Fibroblast of the conjunctiva (primary cell): ENCODE measurements at places on chromosomes 3 and 15.
A peak's percentile ranks its signal among the peaks of the same experiment; 100 is the strongest.

DNA sequence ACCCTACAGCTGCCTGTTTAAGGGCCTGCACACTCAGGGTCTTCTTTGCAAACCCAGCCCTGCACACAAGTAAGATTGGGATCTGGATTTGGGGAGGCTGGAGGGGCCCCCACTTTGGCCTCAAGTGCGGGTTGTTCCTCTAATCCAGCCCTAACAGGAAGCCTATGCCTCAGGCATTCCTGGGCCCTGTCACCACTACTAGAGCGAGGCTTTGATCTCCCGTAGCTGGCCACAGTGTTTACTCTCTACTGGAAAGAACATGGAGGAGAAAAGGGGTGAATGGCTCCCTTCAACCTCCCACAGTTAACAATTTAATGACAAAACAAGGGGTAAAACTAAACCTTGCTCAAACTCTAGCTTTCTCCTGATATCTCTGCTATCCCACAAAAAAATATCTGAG lies 48.4 kb downstream of the DZIP1L start:
- DNase-seq = no peak

DNA sequence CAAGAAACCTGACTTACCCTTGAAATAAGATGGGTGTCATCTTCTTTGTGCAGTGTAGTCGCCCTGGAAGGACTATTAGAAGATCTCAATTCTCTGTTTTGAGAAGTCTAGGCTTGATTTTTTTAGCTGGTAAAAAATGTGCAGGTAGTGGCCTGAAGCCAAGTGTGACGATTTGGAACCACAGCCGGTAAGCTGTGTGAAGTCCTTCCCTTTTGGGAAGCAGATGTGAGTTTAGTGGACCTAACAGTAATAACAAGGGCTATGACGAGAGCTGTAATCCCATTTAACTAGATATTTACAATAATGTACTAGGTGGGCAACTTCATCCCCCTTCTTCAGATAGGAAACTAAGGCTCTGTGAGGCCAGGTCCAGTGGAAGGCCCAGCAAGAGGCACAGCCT lies 81.7 kb upstream of the MYZAP start:
- DNase-seq = no peak

DNA sequence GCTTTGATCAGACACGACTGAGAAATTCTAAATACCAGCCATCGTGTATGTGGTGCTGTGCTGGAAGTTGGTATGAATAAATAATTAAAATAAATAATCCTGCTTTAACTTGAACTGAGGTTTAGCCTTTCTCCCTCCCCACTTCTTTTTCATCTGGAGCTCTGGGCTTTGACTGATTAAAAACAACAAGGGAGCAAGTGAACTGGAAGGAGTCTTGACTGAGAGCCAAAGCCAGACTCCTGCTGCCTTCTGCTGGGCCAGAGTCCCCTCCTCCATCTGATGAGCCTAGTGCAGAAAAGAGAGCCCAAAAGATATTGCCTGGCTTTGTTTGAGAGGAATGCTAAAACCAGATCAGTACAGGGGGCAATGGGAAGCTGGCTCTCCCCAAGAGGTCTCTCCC lies 96.0 kb downstream of the CCNL1 start:
- DNase-seq = no peak

- no peak for DNase-seq
Measured at GRCh38 chr3:129336093-129336706, 57.5 kb downstream of the HMCES start.

- DNase-seq = no peak
Measured at GRCh38 chr3:102017784-102018183, 168.5 kb downstream of the NFKBIZ start.

DNA sequence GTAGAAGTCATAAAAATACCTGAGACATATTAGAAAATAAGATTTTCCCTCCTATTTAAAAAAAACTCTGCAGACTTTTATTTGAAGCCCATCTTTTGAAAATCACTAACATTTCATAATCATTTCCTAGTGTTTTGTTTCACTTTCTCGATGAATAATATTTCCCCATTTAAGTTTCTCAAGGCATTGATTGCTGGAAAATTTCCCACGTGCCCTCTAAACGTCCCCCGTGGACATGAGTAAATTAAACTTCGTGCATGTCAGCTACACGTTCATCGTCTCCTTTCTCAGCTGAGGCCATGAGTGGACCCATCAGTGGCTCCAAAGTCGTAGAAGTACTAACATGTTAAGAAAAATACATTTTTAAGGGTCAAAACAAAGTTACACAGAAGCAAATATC lies 2.0 kb upstream of the TM2D3 start:
- no peak for DNase-seq

GRCh38 chr15:92132982-92133755 lies 260.5 kb upstream of the ST8SIA2 start:
- no peak for DNase-seq

GRCh38 chr3:67176396-67176795 lies 178.3 kb downstream of the KBTBD8 start:
- DNase-seq = no peak

DNA sequence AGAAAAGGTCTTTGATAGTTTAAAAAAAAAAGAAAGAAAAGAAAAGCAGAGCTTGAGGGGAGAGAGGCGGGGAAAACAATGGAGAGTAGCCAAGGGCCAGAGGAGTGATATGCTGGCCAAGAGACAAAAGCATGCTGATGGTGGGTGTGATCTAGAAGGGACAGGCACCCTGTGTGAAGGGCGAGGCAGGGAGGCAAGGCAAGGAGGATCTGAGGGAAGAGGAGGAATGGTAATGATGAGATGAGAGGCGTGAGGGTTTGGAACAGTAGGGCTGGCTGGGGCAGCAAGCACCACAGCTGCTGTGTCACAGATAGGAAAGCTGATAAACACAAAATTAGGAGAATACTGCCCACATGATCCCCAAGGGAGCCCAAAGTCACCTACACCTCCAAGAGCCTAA lies 65.5 kb downstream of the LARS2 start:
- DNase-seq = no peak

DNA sequence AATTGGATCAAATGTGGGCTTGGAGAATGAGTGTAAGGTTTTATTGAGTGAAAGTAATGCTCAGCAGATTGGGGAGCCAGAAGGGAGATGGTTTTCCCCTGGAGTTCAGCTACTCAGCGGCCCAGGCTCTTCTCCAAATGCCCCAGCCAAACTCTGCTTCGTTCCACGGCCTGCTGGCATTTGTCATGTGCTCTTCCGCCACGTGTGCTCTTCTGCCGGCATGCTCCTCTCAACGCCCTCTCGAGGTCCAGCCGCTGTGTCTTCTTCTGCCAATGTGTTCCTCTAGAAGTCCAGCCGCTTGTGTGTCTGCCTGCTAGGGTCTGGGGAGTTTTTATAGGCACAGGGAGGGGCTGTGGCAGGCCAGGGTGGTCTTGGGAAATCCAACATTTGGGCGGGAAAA lies 156.8 kb downstream of the RBPMS2 start:
- no peak for DNase-seq

DNA sequence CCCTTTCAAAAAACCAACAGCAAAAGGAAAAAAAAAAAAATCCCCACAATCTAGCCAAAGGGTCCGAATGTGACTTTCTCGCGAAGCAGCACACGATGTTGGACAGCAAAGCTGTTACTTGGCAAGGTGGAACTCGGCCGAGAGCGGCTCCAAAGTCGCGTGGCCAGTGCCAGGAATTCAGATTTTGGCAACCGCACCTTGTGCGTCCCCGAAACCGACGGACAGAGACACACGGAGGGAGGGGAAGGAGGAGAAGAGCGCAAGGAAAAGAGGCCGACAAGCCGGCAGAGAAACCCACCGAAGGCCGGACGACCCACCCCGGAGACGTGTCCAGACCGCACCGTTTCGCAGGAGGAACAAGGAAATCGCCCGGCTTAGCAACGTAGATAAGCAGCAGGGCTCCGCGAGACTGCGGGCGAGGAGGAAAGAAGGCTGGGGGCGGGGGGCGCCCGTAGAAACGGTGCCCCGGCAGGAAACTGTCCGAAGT lies 517.3 kb downstream of the MECOM start:
- DNase-seq = no peak

DNA sequence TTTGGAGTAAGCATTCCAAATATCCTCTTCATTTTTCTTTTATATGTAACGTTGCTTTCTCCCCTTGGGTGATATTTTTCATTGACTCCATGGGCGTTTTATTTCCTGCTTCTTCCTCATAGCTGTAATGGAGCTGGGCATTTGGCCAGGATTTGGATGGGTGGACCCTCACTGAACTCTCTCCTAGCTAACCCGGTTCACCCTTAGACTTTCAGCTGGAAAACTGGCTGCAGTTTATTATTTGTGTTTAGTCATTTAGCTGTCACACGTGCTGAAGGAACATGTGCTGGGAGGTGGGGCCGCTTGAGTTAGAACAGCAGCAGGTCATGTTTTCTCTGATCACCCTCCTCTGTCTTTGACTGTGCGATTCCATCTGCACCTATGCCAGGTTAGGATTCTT lies 407.6 kb downstream of the ZIC1 start:
- DNase-seq = peak; percentile 8

DNA sequence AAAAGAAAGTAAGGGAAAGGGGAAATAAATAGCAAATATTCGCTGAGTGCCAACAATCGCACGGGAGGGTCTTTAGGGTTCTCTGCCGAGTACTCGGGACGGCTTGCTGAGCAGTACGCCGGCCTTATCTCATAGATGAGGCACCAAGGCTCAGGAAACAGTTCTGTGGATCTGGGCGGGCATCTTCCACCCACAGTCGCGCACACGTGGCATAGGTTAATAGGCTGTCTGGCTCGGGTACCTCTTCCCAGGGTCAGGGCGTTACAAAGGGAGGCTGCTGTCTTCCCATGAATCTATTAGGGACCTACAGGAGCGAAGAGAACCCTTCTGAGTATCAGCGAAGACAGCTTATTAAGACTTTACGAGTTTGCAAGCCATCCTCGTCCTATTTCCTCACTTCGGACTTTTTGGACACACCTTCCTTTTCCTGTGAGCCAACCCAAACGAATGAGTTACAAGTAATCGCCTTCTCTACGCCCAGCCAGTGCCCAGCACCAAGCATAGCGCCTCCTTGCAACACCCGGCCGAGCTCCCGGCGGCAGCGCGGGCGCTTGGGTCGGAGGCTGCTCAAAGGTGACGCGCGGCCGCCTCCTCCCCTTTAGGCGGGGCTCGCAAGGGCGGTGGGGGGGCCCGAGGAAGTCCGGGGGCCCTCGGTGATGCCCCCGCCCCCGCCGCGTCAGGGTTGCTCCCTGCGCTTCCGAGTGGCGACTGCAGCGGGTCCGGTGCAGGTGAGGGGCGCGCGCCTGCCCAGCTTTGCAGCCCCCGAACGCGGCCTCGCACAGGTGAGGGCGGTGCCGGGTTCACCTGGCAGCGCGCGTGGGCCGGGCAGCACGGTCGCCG lies at the start of gene MCTP2:
Gene MCTP2 (plus strand): TSS at position 679 of the 840 bp plus-strand sequence. CDS start 66,705 bp downstream, outside the sequence.
- DNase-seq = peak; percentile 46

- no peak for DNase-seq
Measured at GRCh38 chr3:104273046-104273649, 1093.6 kb upstream of the ALCAM start.

DNA sequence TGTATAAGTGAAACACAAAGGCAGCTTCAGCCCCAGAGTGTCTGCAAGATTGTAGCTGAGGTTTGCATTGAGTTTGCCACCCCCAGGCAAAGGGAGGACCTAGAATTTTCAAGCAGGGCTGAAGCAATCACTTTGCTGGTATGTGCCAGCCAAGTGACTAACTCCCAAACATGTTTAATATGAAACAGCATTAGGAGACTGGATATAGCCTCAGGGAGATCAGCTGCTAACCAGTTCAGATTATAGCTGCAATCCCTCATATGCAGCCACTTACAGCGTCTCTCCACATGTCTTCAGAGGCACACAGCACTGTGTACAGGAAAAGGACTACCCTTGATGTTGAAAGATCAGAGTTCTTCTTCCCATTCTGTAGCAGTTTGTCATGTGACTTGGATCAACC lies 38.4 kb upstream of the PPP2R3A start:
- peak; percentile 79 for DNase-seq

DNA sequence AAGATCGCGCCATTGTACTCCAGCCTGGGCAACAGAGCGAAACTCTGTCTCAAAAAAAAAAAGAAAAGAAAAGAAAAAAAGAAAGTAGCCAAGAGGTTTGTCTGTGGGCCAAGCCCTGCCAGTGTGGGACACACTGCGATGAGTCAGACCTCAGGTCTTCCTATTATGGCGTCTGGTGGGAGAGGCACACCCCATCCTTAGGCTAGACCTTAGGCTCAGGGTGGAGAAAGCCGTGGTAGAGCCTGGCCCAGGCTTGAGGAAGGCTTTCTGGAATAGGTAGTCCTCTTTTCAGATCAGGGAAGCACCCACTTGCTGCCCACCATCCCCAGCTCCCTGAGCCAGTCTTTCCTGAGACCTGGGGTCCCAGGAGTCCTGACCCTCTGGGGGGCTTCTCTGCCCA lies 6.0 kb downstream of the HEMK1 start:
- no peak for DNase-seq

GRCh38 chr15:40327457-40327856 lies 4.0 kb downstream of the INAFM2 start:
- DNase-seq = no peak

- DNase-seq = no peak
Measured at GRCh38 chr3:159189994-159190669, 388.3 kb downstream of the MFSD1 start.

DNA sequence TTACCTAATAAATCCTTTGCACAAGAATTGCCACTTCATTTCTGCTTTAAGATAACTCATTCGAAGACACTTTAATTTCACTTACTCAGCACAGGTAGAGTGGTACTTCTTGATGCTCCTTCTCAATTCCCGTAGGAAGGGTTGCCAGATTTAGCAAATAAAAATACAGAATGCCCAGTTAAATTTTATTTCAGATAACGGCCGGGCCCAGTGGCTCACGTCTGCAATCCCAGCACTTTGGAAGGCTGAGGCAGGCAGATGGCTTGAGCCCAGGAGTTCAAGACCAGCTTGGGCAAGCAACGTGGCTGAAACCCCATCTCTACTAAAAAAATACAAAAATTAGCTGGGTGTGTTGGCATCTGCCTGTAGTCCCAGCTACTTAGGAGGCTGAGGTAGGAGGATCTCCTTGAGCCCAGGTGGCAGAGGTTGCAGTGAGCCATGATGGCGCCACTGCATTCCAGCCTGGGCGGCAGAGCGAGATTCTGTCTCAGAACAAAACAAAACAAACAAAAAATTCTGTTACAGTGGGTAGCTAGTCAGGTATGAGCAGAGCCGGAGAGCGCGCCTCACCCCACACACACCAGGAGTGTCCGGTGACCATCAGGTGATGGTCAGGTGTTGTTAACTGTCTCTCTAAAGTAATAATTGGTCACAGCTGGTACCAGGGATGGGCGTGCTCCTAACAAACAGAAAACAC lies 92.8 kb downstream of the DNAH12 start:
- no peak for DNase-seq

- no peak for DNase-seq
Measured at GRCh38 chr3:169857811-169858210, 11.9 kb downstream of the LRRC31 start.

DNA sequence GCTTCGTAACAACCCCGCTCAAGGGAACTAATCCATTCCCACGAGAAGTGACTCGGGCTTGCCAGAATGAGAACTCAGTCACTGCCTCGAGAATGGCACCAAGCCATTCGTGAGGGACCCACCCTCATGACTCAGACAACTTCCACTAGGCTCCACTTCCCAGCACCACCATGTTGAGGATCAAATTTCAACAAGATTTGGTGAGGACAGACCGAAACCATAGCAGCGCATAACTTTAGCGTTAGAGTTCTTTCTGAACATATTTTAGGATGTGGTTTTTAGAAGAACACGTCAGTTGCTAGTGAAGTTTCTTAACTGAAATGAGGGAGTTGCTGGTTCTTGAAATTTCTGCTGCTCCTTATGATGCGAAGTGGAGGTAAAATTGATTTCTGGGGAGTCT lies 13.5 kb downstream of the PTPRG start:
- DNase-seq = peak; percentile 96

GRCh38 chr3:134027631-134028030 lies 2.1 kb downstream of the SLCO2A1 start:
- DNase-seq = no peak
